ENCODE measurements at places on chromosomes 7 and 10. TPM values are rescaled to one million over a fixed set of nuclear protein-coding genes. Genes with fewer than 3 reads are reported as not detected.

Gene ANKRD30A
- total RNA-seq: not detected

Gene PON1
- not detected for total RNA-seq

Gene ARHGEF35
- total RNA-seq: 5.3 TPM

Gene CYP3A4
- total RNA-seq: not detected

Gene VSTM4
- total RNA-seq: 0.07 TPM

Gene CYP3A5
- not detected for total RNA-seq

Gene SUN3
- total RNA-seq: not detected

Gene HOXA5
- not detected for total RNA-seq

Gene VAX1
- not detected for total RNA-seq

DNA sequence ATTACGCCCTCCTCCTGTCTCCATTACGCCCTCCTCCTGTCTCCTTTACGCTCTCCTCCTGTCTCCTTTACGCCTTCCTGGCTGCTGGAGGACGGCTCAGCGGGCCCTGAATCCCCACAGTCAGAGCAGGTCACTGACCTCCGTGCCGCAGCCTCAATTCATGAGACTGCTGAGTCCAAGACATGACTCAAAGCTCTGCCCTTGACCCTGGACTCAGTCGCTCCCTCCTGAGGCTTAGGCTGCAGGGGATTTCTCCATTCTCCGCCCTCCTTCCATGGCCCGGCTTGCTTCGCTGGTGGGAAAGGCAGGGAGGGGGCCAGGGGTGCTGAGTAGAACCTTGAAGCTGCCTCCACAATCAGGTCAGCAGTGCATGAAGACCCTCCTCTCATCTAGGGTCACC is 21.0 kb upstream of the FOXL3 start:
- DNase-seq: no peak

- DNase-seq: no peak
Observed at GRCh38 chr7:27897441-27897847, 157.5 kb downstream of the TAX1BP1 start.

- DNase-seq: no peak
Observed at GRCh38 chr10:129442866-129443265, 24.2 kb upstream of the MGMT start.

- no peak for DNase-seq
Observed at GRCh38 chr7:64494912-64495461, 67.9 kb downstream of the ZNF680 start.

DNA sequence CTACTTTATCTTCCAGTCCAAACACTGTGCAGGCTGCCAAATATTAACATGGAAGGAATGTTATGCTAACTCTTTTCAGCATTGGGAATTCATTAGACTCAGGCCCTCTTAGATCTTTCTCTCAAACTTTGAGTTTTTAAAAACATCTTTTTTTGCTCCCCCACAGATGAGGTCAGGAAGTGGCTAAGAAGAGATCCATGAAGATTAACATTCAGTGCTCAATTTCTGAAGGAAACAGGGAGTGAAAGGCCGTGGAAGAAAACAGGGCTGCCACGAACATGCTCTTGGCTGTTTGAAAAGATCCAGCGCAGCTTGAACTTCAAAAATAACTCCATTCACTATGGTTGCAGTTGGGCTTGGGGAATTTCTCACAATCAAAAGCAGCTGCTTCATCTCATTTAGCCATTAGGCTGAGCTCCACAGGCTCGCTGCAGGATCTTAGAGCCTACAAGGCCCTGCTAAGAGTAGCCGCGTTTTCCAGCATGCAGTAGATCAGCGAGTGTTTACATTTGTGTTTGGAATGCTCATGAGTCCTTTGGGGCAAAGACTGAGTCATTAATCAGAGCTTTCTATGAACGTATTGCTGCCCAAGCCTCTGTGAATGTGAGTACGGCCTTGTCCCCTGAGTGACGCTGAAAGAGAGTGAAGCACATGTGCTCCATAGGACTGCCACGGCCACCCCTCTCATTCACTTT is 41.2 kb upstream of the TNS3 start:
- no peak for DNase-seq

GRCh38 chr10:61832866-61833481 is 68.5 kb upstream of the ARID5B start:
- DNase-seq: no peak

DNA sequence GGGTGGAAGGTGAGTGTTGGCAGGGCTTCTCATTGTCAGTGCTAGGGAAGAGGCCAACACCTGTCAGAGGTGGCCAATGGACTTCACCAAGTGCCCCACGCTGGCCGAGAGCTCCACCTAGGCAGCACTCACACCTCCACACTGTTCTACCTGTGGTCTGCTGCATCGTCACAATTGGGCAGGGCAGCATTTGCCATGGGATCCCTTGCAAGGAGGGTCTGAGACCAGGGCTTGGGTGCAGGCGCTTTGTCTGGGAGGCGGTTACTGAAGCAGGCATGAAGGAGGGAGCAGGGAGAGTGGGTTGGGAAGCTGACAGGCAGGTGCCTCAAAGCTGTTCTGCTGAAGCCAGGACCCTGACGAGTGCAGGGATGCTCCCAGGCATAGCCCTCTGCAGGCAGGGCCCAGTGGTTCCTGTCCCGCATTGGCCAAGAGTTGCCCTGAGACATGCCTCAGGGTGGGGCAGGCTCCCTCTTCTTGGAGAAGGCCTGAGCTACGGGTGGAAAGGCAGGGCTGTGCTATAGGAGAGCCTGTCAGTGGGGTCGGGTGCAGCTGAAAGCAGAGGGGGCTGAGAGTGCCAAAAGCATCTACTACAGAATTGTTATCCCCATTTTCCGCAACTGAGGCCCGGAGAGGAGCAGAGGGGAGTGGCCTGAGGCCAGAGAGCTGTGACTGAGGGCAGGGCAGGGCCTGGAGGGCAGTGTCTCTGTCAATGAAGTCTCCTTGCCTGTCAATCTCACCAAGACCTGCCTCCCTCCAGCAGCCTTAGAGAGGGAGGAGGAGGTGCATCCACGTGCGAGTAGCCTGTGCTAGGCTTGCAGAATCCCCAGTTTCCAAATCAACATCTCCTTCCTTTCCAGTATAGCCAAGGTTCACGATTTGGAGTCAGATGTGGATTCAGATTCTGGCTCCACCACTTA is 4.0 kb downstream of the RBP3 start:
- no peak for DNase-seq

GRCh38 chr10:84012831-84013458 is 126.4 kb upstream of the GHITM start:
- no peak for DNase-seq

- no peak for DNase-seq
Observed at GRCh38 chr10:108545921-108546320, 1377.4 kb downstream of the XPNPEP1 start.

- no peak for DNase-seq
Observed at GRCh38 chr7:87624628-87625027, 3.6 kb upstream of the RUNDC3B start.

GRCh38 chr7:148299350-148300276 is 291.0 kb upstream of the C7orf33 start:
- DNase-seq: no peak

- no peak for DNase-seq
Observed at GRCh38 chr7:91135703-91136430, 128.4 kb upstream of the FZD1 start.

GRCh38 chr10:46541017-46541661 is 15.3 kb downstream of the GPRIN2 start:
- no peak for DNase-seq

- DNase-seq: no peak
Observed at GRCh38 chr7:95772298-95772770, at the start of gene DYNC1I1. Gene DYNC1I1, plus strand, starts transcription at chr7:95772554. Its CDS starts 32,176 bp downstream, at chr7:95804730.

DNA sequence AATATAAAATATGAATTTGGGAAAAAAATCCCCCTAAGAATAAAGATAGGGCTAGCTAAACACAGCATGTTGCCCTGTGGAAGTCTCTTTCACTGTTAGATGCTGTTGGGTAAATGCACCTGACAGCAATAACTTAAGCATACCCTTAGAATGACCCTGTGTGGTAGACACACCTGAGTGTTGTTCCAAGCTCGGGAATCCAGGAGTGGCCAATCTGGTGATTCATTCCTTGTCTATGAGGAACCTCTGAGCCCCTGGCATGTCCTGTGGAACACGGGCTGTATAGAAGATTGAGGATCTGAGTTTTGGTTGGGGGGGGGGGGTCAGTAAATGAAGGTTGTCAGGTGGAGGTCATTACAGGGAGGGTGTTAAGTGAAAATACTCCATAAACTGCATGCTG is 730.0 kb upstream of the IGFBP3 start:
- DNase-seq: no peak

DNA sequence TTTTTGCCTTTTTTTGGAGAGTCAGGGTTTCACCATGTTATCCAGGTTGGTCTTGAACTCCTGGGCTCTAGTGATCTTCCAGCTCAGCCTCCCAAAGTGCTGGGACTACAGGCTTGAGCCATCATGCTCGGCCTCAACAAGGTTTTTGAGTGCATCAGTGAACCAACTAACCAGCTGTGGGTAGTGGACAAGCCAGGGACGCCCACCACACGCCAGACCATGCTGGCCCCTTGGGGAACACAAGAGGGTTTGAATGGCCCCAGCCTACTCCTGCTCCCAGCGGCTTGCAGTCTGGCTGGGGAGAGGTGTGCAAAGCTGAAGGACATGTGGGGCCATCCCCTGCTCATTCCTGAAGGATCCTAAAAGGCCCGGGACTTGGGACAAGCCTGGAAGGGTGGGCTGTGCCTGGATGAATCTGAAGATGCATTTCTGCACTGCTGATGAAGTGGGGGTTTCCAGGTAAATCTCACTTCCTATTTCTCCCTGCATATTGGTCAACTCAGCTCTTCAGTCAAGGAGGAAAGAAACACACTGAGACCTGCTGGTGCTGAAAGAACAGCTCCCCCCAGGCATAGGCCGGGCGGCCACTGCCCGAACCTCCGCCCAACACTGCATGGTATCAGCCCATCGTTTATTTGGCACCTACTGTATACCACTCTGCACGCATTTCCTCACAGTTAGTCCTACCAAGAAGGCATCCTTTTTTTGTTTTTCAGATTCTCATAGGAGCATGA is 6.9 kb downstream of the MMD2 start:
- DNase-seq: no peak

GRCh38 chr7:4790516-4790991 is 15.1 kb downstream of the AP5Z1 start:
- DNase-seq: no peak

DNA sequence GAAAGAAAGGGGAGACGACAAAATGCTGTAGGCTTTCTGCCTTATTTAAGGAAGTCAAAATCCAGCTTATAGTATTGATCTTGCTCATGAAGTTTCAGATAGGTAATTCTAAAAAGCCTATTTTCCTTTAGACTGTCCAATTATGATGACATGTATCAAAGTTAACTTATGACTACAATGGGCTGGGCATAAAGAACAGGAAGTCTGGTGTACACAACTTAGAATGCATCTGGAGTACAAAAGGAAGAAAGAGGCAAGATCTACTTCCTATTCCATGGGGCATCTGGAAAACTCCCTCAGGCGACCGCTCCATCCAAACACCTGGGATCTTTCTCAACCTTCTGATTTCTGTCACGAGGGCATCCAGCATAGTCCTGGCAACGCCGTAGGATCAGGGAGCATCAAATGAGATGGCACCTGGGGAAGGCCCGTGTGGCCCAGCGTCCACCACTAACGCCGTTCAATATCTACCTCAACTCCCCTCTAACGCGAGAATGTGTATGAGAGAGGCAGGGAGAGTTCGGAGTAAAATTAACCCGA is 512 bp downstream of the FAM24B start:
- DNase-seq: no peak

DNA sequence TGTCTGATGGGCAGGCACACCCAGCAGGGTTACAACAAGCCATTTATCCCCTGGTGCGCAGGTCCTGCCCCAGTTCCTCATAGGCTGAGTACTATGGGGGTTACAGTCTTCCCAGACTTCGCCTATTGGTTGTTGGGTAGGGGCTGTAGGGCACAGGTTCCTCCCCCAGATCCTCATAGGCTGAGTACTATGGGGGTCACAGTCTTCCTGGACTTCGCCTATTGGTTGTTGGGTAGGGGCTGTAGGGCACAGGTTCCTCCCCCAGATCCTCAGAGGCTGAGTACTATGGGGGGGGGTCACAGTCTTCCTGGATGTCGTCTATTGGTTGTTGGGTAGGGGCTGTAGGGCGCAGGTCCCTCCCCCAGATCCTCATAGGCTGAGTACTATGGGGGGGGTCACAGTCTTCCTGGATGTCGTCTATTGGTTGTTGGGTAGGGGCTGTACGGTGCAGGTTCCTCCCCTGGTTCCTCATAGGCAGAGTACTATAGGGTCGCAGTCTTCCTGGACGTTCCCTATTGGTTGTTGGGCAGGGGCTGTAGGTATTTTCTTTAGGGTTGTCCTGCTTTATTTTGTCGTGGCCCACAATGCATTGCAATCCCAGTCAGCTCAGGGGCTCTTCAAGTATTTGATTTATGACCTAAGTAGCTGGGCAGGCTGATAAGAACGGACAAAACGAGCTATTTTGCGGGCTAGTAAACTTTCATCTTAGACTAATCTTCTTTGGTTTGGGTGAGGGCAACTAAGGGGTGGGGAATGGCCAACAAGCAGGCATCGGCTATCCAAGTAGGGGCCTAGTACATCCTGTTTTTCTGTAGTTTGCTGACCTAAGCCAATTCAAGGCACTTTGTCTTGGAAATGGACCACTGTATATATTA is 3.4 kb downstream of the LRRC27 start:
- DNase-seq: no peak

GRCh38 chr10:114453576-114453975 is 49.3 kb upstream of the AFAP1L2 start:
- no peak for DNase-seq

- no peak for DNase-seq
Observed at GRCh38 chr10:58017719-58018367, 249.9 kb downstream of the IPMK start.

- DNase-seq: no peak
Observed at GRCh38 chr10:4867520-4868356, 41.7 kb downstream of the AKR1E2 start.

DNA sequence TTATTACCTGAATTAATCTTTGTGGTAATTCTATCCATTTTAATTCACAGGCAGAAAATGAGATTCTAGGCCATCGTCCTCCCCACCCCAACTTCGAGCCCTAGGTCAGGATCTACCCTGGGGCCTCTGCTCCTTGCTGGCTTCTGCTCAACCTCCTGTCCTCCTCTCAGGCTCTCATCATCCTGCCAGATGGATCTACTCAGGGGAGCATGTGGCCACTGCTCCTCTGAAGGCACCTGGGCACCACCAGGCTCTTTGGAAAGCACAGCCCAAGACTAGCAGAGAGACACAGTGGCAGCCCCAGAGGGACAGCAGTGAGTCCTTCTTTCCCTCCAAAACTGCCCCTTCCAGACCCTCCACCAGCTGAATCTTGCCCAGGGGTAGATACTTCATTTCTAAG is 248.2 kb downstream of the TCERG1L start:
- DNase-seq: no peak
